ENCODE measurements at places on chromosomes 13 and 19.

DNA sequence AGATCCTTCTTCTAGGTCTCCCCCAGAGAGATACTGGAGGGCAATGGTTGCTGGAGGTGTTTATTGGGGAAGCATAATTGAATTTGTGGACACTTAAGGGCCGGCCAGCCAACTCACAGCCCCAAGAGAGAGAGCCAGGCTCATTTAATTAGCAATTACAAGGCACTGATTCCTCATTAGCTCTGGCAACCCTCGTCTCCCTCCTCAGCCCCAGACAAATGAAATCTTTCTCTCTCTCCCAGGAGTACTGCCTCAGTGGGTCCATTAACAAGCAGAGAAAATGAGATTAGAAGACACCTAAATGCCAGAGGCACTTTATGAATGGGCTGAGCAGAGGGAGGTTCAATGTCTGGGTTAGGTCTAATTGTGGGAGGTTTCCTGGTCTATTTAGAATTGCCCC, 19.0 kb upstream of the FEM1A start:
- DNase-seq, result no peak

GRCh38 chr19:39174558-39175544, 21.9 kb upstream of the NCCRP1 start:
- DNase-seq, result no peak

DNA sequence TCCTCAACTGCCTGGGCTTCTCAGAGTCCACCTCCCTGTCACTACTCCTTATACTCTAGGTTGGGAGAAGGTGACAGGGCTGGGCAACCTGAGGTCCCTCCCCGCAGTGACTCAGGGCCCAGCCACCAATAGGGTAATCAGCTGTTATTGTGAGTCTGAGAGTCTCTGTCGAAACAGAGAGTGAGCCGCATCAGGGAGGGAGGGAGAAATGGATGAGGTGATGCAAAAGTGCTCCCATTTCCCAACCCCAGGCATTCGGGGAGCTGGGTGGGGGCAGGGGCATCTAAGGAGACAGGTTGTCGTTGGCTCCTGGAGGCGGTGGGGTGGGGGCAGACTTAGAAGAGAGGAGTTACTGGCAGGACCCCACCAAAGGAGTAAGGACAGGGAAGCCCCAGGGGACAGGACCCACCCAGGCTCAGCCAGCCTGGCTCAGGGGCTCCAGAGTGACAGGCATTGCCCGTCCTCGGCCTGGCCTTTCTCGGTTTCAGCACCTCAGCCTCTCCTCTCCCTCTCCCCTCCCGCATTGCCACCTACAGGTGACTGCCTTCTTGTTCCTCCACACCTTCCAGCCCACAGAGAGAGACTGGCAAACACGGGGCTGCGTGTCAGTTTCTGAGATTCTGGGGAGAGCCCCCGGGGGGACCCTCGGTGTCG, at the start of gene DMKN:
Gene DMKN (minus strand): TSS at position 22 of the 654 bp plus-strand sequence. CDS start 174 bp downstream, outside the sequence.
- DNase-seq, result no peak

DNA sequence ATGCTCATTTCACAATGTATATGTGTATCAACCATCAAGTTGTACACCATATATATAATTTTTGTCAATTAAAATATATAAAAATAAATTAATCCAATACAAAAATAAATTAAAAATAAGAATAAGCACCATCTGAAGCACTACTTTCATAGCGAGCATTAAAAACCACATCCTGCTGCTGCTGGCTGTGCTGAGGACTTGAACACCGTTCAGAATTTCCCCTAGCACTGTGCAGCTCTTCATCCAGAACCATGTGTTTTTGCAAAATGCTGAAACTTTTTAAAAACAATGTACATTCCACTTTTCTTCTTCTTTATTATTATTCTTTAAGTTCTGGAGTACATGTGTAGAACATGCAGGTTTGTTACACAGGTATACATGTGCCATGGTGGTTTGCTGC, 40.0 kb upstream of the FOXO1 start:
- DNase-seq, result no peak

DNA sequence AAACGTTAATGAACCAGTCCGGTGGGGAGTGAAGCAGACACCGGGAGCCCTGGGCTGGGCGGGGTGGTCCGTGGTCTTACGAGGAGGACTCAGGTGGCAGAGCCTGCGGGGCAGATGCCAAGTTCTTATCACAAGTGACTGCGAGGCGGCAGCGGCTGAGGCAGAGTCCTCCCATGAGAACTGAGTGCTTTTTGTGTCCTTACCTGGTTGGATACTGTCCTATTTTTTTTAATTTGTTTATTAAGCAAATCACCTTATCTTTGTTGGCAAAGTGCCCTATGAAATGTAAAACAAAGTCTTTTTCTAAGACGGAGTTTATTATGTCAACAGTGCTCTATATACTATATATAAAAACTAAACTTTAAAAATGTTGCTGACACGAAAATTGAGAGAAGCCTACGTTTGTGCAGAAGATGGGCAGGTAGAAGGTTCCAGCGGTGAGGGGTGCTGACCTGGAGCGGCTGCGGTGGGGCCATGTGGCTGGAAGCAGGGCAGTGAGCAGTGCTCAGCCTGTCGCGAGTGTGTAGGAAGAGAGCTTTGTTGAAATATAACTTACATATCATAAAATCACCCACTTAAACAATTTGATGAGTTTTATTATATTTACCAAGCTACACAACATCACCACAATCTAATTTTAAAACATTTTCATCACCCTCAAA, 82.2 kb downstream of the ATP11A start:
- DNase-seq, result no peak

- DNase-seq, result no peak
Measured at GRCh38 chr19:46413262-46414031, at the start of gene CCDC8. CCDC8 (minus strand) TSS chr19:46413564; CDS start chr19:46412810, 754 bp downstream.

GRCh38 chr19:29478578-29479565, 46.9 kb upstream of the VSTM2B start:
- no peak for DNase-seq

DNA sequence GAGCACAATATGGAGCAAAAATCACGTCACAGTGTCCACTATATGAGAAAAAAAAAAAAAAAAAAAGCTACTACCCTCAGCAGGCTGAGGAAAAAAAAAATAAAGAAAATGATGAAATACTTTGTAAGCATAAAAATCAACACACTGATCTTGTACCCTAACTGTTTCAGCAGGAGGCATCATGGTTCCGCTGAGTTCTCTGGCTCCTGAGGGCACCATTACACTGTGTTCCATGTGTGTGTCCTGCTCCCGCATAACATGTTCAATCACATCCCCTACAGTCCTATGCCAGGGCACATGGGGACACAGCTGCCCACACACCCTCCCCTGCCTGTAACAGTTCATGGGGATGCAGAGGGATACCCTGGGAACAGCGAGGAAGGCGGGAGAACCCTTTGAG, 33.5 kb downstream of the DOCK9 start:
- no peak for DNase-seq

- no peak for DNase-seq
Measured at GRCh38 chr13:91661692-91662490, 263.5 kb downstream of the GPC5 start.

- no peak for DNase-seq
Measured at GRCh38 chr19:3931041-3931440, 1.8 kb upstream of the NMRK2 start.

GRCh38 chr19:15466851-15467733, 2.7 kb upstream of the RASAL3 start:
- DNase-seq, result no peak

DNA sequence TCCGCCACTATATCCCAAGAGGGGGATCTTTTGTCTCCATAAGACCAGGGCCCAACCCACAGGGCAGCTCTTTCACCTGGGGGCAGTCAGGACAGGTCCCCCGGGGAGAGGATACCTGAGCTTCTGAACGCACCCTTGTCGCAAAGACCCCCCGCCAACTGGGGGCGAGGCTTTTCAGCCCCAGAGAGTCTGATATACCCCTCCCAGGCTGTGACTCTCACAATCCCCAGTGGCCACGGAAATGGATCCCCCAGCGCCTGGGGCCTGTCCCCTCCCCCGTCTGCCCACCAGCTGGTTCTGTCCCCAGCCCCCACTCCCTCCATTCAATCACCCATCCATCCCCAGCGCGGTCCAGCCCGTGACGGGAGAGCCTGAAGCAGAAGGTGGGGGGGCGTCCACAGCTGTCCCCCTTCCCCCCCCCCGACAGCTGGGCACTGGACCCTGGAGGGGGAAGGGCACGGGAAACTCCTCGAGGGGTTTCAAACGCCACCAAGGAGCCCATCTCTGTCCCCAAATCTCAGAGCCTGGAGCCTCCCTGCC, 823 bp downstream of the DOCK6 start:
- DNase-seq, result no peak

DNA sequence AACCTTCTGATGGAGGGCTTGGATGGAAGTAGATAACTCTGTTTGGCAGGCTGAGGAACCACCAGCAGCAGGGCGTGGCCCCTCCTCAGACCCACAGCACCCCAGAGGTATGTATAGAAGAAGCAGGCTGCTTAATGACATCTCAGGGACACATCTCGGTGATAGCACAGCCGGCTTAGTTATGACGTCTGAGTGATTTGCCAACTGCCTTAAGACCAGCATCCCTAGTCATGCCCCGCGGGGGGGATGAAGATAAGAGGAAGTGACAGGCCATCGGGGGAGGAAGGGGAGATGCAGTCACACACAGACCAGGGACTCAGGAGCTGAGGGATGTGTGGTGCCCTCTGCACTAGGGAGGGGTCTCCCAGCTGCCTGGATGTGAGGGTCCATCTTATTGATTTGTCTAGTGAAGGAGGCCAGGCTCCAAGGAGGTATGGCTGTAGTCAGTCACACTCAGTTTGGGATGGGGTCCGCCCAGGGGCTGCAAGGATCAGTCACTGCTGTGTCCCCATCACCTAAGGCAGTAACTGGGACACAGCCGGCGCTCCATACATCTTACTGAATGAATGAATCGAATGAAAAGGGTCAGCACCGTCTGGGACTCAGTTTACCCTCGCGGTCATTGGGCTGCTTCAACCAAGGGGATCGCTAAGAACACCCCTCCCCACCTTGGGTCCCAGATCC, 19.2 kb upstream of the ERCC1 start:
- no peak for DNase-seq

DNA sequence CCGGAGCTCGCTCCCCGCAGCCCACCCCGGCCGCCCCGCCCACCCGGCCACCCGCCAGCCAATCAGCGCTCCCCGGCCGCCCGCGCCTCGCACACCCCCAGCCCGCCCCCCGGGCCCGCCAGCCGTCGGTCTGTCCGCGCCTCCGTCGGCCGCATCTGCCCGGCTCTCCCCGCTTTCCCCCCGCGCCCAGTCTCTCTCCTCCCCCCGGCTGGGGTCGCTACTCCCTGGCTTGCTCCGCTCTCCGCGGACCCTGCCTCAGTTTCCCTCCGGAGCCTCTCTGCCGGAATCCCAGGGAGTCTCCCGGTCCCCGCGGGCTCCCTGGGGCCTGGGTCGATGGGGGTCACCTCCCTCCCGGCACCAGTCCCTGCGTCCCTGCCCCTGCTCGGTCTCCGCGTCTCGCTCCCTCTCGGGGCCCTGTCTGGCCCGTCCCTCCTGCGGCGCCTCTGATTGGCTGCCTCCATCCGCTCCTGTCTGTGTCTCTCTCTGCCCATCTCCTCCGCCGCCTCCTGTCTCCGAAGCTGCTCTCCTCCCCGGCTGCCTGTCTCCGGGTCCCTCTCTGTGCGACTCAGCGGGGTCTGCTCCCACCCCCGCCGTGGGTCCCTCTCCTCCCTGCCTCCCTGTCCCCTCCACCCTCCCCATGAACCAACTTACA, 484 bp downstream of the IL11 start:
- no peak for DNase-seq
